ENCODE measurements at places on chromosomes 3 and 15.
A peak's percentile ranks its signal among the peaks of the same experiment; 100 is the strongest.

GRCh38 chr3:126293370-126294082, 63.7 kb downstream of the KLF15 start:
- no peak for DNase-seq

- no peak for DNase-seq
These were observed 47.5 kb downstream of the CORO2B start for GRCh38 chr15:68626283-68626682.

DNA sequence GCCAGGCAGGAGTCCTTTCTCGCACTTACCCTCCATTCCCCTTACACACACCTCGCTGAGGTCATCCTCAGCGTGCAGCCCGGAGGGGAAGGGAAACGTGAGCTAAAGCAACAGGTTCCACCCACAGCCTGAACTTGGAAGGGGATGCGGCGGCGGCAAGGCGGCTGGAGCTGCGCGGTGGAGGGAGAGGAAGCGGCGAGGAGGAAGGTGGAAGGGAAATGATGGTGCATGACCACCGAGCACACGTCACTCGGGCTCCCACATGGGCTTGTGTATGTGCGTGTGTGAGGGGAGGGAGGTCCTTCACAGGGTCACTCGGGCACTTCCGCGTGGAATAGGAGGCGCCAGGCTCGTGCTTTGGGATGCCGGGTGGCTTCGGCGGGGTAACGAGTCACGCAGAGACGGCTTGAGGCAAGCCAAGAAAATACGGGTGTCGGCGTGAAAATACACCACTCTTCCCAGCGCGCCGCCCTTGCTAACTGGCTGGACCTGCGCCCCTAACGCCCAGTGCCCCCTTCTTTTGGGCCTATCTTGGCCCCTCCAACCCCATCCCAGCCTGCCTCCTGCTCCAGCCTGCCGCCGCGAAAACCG, 225.5 kb upstream of the IL12A start:
- DNase-seq = no peak

GRCh38 chr3:186784820-186785494, 1.6 kb downstream of the EIF4A2 start:
- peak; percentile 23 for DNase-seq

DNA sequence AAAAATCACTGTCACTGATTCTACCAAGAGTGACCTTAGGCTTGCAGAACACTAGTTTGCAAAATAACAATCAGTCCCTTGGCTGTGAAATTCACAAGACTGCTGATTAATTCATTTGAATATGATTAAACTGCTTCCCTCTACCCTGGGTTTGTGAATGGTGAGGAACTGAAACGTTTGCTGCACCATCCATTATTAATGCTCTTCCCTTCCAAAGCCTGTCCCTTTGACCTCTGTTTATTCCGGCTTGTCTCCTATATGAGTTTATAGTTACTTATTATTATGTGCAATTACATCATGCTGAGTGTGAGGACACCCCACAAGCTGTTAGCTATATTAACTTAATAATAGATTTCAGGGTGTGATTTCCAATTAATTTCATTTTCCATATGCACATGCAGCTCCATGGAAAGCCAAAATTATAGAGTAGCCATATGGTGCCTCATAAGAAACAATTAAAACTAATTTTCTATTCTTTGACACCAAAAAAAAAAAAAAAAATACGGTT, 96.5 kb downstream of the SUCLG2 start:
- DNase-seq = no peak

GRCh38 chr3:10008588-10009344, 17.5 kb upstream of the FANCD2 start:
- DNase-seq = peak; percentile 77

GRCh38 chr15:43771816-43772215, 5.0 kb downstream of the ELL3 start:
- DNase-seq = no peak

- DNase-seq = peak; percentile 38
These were observed 30.0 kb upstream of the CHD2 start for GRCh38 chr15:92870010-92870591.

DNA sequence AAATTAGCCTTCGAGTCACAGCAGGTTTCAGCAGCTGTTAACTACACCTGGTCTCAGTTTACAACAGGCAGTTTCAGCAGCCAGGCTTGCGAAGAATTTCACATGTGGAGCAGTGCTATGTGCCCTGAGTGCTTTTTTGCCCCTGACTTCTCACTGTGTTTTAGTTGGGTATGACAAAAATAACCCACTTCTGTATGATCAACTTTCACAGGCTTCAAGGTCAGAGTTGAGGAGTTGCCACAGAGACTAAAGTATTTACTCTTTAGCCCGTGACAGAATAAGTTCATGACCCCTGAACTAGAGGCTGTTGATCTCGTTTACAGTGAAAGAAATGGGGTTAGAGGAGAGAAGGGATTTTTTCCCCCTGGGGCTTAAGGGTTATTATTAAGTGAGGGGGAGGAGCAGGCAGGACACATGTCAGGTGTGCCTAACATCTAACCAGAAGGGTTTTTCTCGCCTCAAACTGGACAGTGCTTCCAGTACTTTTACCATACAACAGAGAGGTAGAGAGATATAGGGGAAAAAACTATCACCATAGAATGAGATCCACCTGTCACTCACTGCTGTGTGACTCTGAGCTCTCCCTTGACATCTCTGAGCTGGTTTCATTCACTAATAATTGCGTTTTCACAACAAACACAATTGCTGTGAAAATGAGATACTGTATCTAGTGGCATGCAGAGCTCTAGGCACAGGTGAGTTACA, 14.0 kb upstream of the TOPBP1 start:
- DNase-seq = no peak

- peak; percentile 41 for DNase-seq
These were observed 59.7 kb upstream of the GK5 start for GRCh38 chr3:142285083-142285517.

GRCh38 chr3:10992017-10992942, at the start of gene SLC6A1:
Gene SLC6A1 (plus strand): TSS chr3:10992748. CDS start chr3:11017212, 24,464 bp downstream.
- DNase-seq = no peak

DNA sequence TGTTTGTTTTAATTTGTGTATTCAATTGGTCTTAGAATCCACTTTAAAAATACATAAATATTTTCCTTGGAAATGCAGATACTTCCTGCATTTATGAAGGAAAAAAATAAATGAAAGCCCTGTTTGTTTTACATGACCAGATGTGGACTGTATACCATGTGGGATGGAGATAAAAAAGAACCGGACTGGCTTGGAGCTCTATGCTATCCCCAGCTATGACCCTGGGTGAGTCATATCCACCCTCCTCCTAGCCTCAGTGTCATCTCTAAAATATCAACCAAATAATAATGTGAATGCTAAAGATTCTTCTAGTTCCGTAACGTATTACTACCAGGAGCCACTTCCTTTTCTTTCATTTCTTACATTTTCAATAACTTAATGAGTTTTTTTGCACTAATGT, 44.5 kb upstream of the PDZRN3 start:
- DNase-seq = no peak

GRCh38 chr15:67319961-67320360, 65.4 kb downstream of the IQCH start:
- DNase-seq = no peak

- DNase-seq = no peak
These were observed 190.8 kb downstream of the XXYLT1 start for GRCh38 chr3:195080125-195080524.

- DNase-seq = no peak
These were observed 16.6 kb upstream of the AGTR1 start for GRCh38 chr3:148681080-148681479.

Data from hematopoietic multipotent progenitor cell treated with erythropoietin and hydrocortisone succinate and interleukin-3 and kit ligand, for 8 days (in vitro differentiated cells).